ELR (cell line): ENCODE measurements at places on chromosomes 16 and 17.

GRCh38 chr16:11049396-11050059, 105.2 kb downstream of the CLEC16A start:
- DNase-seq: peak; percentile 34

DNA sequence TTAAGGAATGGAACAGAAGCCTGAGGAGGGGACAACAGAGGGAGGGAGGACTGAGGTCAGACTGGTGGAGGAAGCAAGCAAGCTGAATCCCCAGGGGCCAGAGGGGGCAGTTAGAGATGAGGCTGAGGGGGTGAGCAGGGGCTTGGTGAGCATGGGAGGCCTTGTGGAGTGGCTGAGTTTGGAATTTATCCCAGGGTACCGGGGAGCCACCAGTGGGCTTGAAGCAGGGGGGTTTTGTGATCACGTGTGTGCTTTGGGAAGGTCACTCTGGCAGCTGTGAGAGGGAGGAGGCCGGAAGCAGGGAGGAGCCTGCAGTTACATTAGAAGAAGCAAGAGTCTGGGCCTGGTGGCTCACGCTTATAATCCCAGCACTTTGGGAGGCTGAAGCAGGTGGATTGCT, 9.8 kb upstream of the CTCF start:
- no peak for DNase-seq

DNA sequence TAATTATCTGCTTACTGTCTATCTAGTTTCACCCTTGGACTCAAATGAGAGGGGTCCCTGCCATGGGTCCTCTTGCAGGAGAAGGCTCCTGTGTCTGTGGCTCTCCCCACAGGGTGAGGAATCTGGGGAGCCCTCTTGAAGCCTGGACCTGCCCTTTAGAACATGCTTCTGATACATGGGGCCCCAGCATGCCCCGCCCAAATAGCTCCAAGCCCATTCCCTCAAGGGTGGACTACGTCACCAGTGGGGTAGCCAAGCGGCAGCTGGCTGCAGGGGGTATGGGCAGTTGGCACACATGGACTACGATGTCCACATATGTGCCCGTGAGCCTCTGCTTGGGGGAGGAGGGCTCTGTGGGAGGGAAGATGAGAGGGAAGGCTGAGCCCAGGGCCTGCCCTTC, 39.3 kb downstream of the ARHGAP27 start:
- DNase-seq: no peak

- peak; percentile 31 for DNase-seq
Measured at GRCh38 chr16:83928341-83929055, 24.5 kb upstream of the OSGIN1 start.
